Testis (tissue), 5 donors: ENCODE measurements at places on chromosomes 7 and 10. TPM values are rescaled to one million over a fixed set of nuclear protein-coding genes. Genes with fewer than 3 reads are reported as not detected.

DNA sequence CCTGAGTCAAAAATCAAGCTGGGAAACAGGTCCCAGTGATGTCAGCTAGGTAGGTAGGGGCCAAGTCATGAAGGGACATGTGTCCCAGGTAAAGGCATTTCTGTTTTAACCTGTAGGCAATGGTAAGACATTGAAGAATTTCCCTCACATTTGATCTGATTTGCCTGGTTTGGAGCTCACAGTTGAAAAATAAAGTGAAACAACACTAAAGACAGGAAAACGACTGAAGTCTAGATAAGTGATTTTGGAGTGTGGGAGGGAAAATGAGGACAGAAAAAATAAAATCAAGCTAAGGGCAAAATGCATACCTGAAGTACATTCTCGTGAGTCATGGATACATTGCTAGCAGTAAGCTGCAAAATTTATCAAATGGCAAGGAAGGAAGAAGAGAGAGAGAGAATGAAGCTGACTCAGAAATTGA is 169.9 kb downstream of the SKIDA1 start:
- DNase-seq, result no peak

DNA sequence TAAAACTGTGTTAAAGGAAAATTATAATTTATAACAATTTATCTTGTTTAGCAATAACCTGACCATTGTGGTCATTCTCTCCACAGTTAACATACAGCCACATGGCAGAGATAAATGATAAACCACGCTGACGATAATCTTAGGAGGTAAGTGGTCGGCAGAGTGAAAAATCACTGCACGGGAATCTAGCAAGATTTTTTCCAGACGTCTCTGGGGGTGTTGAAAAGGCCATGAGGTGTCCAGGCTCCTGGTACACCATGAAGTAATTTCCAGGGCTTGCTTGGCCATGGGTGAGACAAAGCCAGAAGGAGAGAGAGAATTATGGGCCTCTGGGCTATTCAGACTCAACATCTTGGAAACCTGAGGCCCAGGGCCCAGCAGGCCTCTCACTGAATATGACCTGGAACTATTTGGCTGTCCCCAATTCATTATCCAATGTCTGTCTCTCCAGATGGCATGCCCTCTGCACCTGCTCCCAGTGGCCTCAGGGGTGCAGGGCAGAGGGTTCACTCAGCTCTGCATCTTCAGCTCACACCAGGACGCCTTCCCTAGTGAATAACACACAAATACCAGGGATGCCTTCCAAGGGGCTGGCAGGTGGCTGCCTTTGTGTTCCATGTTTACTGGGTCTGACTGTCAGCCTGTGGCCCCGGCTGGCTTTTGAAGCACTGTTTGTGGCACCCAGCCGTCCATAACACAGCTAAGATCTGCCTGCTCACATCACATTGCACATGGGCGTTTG is 590.4 kb upstream of the PFKP start:
- DNase-seq, result no peak

GRCh38 chr7:26681819-26682418 is 182.5 kb downstream of the SKAP2 start:
- DNase-seq, result no peak

FRG2B gene
- total RNA-seq, result not detected

PRKAG2 gene
- 28.7 TPM for total RNA-seq
